ENCODE measurements at places on chromosomes 7 and 10.
A peak's percentile ranks its signal among the peaks of the same experiment; 100 is the strongest.

- DNase-seq, result peak; percentile 40
These were observed 55.8 kb upstream of the RNF148 start for GRCh38 chr7:122758501-122758900.

DNA sequence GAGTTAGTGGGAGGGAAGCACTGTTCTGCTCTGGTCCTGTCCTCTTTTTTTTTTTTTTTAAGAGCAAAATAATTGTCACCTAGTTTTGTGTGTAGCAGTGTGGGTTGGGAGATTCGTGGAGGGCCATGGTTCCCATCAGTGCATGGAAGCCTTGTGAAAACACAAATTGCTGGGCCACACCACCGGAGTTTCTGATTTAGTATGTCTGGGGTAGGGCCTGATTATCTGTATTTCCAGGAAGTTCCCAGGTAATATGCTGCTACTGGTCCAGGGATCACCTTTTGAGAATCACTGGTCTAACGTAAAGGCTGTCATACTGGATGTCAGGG, 191.3 kb downstream of the GATA3 start:
- DNase-seq, result no peak

- DNase-seq, result no peak
These were observed 567.4 kb upstream of the MKI67 start for GRCh38 chr10:128693493-128694131.

GRCh38 chr7:37729181-37729580, 45.6 kb downstream of the GPR141 start:
- no peak for DNase-seq

- DNase-seq, result peak; percentile 24
These were observed 121.5 kb downstream of the SRPK2 start for GRCh38 chr7:105267244-105267643.

- DNase-seq, result no peak
These were observed 187.1 kb downstream of the MLLT10 start for GRCh38 chr10:21721000-21721665.

DNA sequence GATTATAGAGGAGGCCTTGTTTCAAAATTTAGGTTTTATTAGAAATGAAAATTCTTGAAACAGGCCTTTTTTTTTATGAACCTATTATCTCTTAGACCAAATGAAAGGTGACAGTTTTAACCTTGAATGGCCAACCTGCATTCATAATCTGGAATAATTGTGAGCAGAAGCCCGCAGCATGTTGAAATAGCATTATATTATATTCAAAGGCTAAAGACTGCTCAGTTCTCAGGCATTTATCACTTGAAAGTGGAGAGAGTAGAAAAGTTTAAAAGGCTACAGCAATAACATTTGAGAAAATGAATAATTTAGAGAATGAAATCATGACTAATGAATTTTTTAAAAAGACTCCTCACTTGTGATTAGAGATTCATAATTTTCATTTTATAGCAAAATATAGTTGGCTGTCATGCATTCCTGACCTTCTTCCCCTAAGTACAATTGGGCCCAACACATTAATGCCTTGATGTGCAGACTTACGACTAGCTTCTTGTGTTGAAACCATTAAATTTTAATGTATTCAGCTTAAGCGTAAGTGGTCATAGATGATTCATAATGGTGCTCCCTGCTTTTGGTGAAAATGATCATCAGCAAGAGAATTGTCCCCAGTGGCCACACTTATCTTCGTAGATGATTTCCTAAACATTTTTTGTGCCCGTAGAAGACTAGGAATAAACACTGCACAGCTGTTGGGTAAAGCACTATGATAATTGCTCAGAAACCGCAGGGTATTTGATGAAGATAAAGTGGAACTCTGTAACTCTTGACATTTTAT, 346.6 kb upstream of the BMPER start:
- DNase-seq, result no peak
